Esophagus muscularis mucosa (tissue), 4 donors: ENCODE measurements at places on chromosomes 11 and 22. TPM values are rescaled to one million over a fixed set of nuclear protein-coding genes. Genes with fewer than 3 reads are reported as not detected.

DNA sequence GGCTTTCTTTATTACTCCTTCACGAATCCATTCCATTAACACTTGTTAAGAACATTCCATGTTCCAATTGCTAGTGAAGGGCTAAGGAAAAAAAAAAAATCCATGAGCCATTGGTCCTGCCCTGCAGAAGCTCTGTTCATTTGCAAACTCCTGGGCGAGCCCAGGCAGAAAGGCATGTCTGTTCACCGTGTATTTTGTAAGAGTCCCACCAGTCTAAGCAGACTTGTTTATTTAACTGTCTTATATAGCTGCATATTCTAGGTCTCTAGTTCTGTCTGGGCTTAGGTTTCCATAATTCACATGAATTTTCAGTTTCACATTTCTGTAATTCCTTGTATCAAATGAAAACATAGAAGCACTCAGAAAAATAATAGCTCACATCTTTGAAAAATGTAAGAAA is 97.4 kb upstream of the POU2AF2 start:
- H3K27me3 ChIP-seq, result no peaks in the 10 kb centered on the region
- H3K27ac ChIP-seq, result no peak overlapping the region
- H3K36me3 ChIP-seq, result no peaks in the 10 kb centered on the region
- DNase-seq, result no peak

DNA sequence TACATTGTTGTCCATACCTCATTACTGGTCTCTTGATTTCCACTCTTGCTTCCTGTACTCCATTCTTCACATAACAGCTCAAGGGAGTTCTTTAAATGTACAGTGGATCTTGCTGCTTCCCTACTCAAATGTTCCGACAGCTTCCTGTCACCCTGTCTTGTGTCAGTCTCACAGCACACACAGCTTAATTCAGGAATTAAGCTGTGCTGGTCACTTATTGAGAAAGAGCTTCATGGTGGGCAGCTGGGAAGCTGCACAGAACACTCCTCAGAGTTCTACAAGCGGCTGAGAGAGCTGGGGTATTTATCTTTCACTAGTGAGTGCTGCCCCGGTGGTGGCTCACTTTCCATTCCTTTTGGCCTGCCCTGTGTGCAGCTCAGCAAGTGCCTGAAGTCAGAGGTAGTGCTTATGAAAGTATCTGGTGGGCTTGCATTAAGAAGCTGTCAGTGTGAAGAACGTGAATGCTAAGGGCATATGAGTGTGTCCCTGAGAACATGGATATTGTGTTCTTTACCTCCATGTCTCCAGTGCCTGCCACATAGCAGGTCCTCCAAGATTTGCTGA is 48.7 kb downstream of the KCNQ1OT1 start:
- no peak for DNase-seq
- H3K4me3 ChIP-seq, result no peak overlapping the region
- H3K4me1 ChIP-seq, result no peaks in the 10 kb centered on the region
- no peak overlapping the region for H3K27ac ChIP-seq

DNA sequence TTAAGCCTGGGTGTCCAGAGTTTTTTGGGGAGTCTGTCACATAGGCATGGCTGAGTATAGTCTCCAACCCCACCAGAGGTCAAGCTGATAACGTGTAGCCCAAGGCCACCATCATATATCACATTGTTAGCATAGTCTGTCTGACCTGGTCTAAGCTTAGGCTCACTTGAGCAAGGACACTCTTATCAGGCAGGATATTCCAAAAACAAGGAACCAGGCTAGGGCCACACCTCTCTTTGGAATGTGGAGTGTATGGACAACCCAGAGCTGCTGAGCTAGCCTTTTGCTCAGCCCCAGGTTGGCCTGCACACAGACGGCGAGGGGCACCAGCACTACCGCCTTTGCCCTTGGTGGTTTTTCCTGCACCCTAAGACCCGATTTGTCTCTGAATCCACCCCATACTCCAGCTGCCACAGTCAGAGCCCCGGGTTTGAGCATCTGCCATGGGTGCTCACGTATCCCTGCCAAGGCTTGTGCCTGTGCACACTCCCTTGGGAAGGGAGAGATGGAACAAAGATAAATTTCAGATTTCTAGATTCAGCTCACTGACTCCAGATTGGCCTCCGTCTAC is 7.2 kb downstream of the SNAP29 start:
- DNase-seq, result no peak
- peaks cover 34% of the 10 kb centered on the region for H3K4me1 ChIP-seq
- H3K27me3 ChIP-seq, result no peaks in the 10 kb centered on the region
- H3K36me3 ChIP-seq, result peaks cover 30% of the 10 kb centered on the region
- H3K27ac ChIP-seq, result no peak overlapping the region

GRCh38 chr11:8971924-8972316 is 7.7 kb upstream of the TMEM9B start:
- H3K4me3 ChIP-seq, result no peak overlapping the region
- peaks cover 4% of the 10 kb centered on the region for H3K36me3 ChIP-seq
- no peak for DNase-seq
- no peak overlapping the region for H3K27ac ChIP-seq

DNA sequence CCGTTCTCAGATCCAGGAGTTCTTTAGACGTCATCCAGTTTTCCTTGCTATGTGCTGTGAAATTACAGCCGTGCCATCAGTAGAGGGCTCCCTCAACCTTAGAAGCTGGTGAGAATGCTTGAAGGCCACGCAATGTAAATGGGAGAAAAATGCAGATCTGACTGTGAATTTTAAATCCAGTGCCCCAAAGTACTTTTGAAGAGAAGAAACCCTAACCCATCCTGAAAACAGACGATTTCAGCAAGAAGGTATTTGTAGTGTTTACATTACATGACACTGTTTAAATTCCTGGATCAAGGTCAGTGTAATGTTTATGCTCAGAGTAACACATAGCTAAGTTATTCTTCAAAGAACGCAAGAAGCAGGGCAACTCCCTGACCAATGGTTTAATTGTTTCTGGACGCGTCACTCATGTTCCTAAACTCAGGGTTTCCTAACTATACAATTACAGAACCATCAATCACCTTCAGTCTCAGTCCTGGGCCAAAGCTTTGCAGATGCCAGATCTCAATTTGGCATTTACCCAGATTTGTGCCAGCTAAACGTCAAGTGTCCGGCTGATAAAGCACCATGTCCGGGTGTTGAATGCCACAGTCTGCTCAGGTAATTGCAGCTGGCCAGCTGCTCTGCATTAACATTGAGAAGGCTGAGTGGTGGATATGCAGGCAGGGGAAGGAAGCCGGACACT is 38.2 kb downstream of the ADAMTS8 start:
- peak overlapping the region; percentile 78 for H3K27ac ChIP-seq
- H3K36me3 ChIP-seq, result no peaks in the 10 kb centered on the region
- H3K4me3 ChIP-seq, result no peak overlapping the region

DNA sequence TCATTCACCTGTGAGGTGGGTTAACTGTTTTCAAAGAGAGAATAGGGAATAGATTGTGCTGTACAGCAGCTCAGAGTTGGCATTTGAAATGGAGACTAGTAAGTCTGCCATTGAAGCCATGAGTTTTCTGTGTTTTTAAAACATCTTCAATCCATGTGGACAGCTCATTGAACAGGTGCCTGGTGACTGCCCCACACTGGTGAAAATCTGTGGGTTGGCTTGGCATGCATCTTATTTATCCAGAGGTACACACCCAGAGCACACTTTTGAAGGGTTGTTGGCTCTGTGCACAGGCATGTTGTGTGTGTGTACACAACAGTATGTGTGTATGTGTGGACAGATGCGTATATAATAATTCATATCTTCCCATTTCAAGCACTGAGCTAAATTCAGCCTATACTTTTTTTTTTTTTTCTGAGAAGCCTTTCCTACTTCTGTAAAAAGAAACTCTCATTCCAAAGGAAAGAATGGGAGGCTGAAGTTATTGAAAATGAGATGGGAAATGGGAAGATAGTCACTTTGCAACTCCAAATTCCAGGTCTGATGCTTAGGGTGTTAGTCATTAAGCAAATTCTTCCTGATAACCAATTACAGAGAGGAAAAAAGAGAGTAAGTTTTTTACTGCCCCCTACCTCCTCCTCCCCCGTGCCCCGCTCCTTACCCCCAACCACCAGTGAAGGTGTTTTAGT is 7.0 kb upstream of the LYVE1 start:
- H3K4me1 ChIP-seq, result peaks cover 42% of the 10 kb centered on the region
- no peak for DNase-seq
- no peak overlapping the region for H3K4me3 ChIP-seq
- H3K27ac ChIP-seq, result peak overlapping the region; percentile 7

DNA sequence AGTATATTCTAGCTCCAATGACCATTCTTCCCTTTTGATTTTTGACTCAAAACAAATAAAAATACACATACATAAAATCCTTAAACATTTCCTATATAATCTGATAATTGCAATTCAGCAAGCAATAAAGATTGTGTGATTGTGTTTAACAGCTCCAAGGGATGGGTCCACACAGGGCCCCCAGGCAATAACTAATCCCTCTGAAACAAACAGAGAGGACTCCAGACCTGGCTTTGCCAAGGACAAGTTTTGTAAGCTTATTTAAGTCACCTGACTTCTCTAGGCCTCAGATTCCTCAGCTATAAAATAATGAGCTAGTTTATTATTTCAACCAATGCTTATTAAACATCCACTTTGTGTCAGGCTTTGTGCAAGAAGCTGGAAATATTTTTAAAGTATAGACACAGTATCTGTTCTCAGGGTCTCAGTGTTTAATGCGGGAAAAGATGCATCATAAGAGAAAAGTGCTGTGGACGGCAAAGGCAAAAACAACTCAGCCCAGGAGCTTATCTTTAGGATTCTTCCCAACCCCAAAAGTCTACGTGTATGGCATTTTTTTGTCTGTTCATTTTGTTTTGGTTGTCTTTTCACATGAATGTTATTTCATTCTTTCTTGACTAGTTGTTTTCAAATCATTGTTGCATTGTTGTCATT is 20.1 kb downstream of the FZD4 start:
- peaks cover 86% of the 10 kb centered on the region for H3K4me1 ChIP-seq
- H3K27me3 ChIP-seq, result no peaks in the 10 kb centered on the region
- no peak overlapping the region for H3K27ac ChIP-seq
- H3K4me3 ChIP-seq, result no peak overlapping the region

DNA sequence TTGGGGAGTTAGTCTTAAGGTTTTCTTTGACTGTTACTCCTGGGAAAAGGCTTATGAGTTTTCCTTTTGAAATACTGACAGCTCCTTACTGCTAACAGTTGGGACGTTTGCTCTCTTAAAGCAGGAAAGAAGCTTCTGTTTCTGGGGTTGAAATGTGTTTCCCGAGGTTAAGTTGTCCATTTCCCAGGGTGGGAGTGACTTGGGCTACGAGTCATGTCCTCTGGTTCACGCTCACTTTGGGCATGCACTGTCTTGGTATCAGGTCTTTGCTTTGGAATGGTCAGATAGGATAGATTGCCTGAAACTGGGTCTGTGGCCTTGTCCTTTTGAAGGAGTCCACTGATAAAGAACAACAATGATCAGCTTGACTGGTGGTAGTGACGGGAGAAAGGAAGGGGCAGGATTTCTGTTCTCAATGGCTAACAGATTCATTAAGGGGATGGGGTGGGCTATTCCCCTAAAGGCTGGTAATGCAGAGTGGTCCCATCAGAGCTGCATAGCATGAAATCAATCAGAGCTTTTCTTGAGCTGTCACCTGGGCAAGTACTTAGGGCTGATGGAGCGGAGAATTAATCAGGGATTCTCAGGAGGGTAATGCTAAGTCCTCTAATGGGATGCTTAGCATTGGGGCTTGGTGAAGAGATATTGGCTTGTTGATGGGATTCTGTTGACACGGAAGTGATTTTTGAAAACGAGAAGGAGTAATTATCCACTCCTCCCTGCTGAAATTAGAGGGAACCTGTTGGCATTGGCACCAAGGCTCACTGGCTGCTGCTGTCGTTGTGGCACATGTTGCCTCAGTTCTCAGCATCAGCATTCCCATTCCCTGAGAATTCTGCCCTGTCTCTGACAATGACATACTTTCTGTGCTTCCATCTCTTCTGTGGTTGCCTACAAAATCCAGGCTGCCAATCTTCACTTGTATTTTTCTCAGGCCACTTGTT is 81.6 kb downstream of the TEAD1 start:
- peaks cover 31% of the 10 kb centered on the region for H3K4me1 ChIP-seq
- DNase-seq, result no peak
- no peaks in the 10 kb centered on the region for H3K27me3 ChIP-seq
- no peak overlapping the region for H3K4me3 ChIP-seq
- no peaks in the 10 kb centered on the region for H3K36me3 ChIP-seq
- no peak overlapping the region for H3K27ac ChIP-seq

GRCh38 chr11:62400760-62401159 is 18.1 kb upstream of the SCGB1A1 start:
- no peak overlapping the region for H3K4me3 ChIP-seq
- no peaks in the 10 kb centered on the region for H3K27me3 ChIP-seq
- H3K36me3 ChIP-seq, result no peaks in the 10 kb centered on the region
- peaks cover 80% of the 10 kb centered on the region for H3K4me1 ChIP-seq
- H3K27ac ChIP-seq, result peak overlapping the region; percentile 83
- no peak for DNase-seq

GRCh38 chr11:118247041-118247440 is 5.1 kb downstream of the MPZL3 start:
- DNase-seq, result no peak
- no peaks in the 10 kb centered on the region for H3K27me3 ChIP-seq
- H3K36me3 ChIP-seq, result no peaks in the 10 kb centered on the region
- no peaks in the 10 kb centered on the region for H3K4me1 ChIP-seq
- H3K27ac ChIP-seq, result no peak overlapping the region

DNA sequence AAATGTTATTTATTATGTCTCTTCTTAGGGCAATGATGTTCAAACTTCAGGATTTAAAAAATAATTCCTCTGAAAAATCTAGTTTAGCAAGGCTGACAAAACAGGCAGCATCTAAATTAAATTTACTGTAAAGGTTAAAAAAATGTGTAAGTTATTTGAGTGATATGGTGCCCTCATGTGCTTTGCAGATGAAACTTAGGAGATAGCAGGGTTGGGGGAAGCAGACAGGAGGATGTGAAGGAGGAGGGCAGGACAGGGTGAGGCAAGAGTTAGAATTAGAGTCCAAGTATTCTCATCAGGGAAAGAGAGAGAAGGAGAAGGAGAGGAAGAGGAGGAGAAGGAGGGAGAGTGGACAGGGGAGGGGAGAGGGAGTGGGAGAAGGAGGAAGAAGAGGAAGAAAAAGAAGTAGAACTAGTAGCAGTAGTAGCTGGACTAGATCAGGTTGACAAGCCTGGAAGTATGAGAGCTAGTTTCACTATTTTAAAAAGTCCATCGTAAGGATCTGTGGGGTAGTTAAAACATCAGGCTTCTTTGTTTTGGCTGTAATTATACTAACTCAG is 141.2 kb upstream of the SESN3 start:
- no peaks in the 10 kb centered on the region for H3K27me3 ChIP-seq
- H3K27ac ChIP-seq, result no peak overlapping the region
- H3K4me1 ChIP-seq, result no peaks in the 10 kb centered on the region

DNA sequence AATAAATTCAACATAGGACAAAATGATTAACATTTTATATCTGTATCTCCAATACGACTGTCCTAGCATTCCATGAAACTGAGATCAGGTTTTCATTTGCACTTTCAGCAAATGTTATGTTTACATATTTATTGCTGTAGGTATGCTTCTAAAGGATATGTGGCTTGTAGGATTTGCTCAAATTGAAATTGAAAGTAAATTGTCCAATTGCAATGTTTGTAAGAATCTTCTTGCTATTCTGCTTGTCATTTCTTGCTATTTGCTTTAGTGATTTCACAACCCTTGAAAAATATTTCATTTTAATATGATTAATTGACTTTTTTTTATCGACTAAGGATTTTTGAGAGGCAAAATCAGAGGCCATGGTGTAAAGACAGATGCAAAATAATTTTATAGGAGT is 904.2 kb upstream of the RAG2 start:
- H3K27ac ChIP-seq, result no peak overlapping the region
- no peaks in the 10 kb centered on the region for H3K27me3 ChIP-seq
- no peak for DNase-seq
- no peaks in the 10 kb centered on the region for H3K4me1 ChIP-seq

Gene ANKK1
- 0.83 TPM for total RNA-seq

Gene LIF
- total RNA-seq, result 0.19 TPM

Gene KRTAP5-2
- total RNA-seq, result not detected

Gene KCNK4
- not detected for total RNA-seq

Gene ALG12
- total RNA-seq, result 28.0 TPM

Gene OR52H1
- not detected for total RNA-seq

Gene HTR3B
- total RNA-seq, result not detected

Gene LINC01488
- not detected for total RNA-seq

Gene SCT
- not detected for total RNA-seq

Gene PANX2
- total RNA-seq, result 0.42 TPM
